Germinal center (tissue), 1 donor: ENCODE measurements at places on chromosomes 7 and 10.

DNA sequence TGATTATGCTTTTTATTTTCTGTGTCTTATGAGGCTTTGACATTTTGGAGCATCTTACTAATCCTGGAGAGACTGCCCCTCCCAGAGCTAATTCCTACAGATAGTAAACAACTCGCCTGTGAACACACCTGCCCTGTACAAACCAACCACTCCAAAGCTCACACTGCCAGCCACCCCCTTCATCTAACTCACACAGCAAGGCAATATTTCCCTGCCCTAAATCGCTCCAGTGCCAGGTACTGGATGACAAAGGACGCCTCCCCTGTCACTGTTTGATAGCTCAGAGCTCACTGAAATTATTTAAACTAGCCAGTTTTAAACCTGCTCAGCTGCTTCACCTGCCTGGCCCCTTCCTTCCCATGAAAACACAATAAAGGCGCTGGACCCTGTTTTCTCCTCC, 535.1 kb upstream of the CELF2 start:
- no peak for DNase-seq

DNA sequence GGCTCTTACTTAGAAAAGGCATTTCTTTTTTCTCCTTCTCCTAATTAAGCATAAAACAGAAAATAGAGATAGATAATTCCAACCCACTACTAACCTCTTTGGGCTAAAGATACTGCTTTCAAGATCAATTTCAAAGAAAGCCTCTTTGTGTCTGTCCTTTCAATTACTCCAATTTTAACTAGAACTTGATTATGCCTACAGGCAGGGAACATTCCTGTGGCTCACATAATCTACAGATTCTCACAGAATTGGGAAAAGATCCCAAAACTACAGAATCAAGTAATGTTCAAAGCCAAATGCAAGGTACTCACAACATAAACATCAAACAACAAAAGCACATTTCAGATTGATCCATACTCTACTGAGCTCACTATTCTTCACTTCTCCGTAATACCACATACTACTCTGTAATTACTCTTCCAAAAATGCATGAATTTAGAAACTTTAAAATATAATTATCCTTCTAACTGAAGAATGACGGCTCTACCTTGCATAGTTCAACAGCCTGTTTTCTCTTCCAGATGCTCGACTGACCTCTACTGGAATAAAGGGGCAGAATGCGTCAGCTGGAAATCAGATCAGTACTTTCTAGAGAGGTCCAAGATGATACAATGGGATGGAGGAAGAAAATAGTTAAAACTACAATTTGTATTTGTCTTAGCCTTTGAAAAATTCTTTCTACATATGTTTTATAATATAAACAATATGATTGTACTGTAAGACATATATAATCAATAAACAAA, 3.9 kb downstream of the MTERF1 start:
- no peak for DNase-seq

DNA sequence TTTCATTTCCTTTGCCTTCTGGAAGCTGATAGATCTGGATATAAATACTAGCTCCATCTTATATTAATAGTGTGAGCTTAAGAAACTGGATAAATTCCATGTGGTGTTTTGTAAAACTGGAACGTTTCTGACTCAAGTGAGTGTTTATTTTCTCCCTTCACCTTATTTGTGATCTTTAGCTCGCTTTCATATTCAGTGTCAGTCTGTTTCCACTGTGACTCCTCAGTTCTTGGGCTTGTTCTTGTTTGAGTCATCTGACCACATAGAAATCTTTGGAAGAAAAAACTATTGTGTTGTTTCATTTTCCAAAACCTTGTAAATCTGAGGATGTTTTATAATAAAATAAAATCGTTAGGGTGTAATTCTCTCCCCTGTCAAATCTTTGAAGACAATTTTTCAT, 186.4 kb downstream of the POLR1F start:
- DNase-seq = no peak

GRCh38 chr10:129880191-129880870, 83.7 kb downstream of the EBF3 start:
- DNase-seq = no peak

DNA sequence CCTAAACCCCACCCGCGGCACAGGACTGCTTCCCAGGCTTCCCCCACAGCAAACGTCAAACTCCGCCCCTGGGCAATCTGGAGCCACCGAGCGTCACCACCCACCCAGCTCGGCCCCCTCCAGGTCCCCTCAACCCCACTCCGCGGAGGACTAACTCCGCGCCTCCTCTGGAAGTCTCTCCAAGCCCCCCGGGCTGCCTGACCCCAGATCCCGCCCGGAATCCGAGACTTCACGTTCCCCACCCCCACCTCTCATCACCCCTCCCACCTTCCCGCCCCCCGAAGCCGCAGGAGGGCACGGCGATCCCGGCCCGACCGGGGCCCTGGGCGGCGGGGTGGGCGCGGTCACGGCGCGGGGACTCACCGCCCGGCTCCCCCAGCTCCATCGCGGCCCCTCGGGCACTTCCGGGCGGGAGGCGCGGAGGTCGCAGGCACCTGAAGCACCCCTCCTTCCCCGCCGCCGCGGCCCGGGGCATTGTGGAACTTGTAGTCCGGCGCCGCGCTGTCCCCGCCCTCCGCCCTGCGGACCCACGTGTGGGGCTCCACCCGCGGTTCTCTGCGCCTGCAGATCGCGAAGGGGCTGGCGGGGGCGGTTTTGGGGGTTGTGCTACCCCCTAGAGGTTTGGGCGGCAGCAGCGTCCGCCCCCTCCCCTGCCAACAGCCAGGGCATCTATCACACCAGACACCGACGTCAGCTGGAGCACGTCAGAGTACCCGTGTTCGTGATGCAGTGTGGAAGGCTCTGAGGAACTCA, at the start of gene TMUB1:
TMUB1 (minus strand) TSS at position 423 of the 753 bp plus-strand sequence. CDS start 930 bp downstream, outside the sequence.
- DNase-seq = peak; percentile 84

DNA sequence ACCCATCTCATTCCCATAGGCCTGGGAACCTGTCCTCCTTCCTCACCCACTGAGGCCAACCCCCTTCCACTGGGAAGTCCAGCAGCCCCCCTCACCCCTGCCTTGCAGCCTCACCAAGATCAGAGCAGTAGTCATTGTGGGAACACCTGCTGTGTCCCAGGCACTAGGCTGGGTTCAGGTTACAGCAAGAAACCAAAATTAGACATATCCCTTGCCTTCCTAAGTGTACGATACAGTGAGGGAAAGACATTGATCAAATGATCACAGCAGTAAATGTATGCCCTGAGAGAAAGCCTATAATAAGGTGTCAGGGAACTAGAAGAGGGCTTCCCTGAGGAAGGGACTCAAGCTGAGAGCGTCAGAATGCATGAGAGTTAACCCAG, 17.0 kb upstream of the C10orf105 start:
- no peak for DNase-seq
